HFFc6 (cell line): ENCODE measurements at places on chromosomes 2 and 18. TPM values are rescaled to one million over a fixed set of nuclear protein-coding genes. Genes with fewer than 3 reads are reported as not detected.

Gene THSD7B
- 0.34 TPM in 1 of 2 replicates, not detected in the other for total RNA-seq

Gene RTP5
- total RNA-seq: not detected in 3 replicates

Gene CAVIN2
- 2.7 to 15.2 TPM (median 3.6 TPM) in 3 replicates for total RNA-seq

- no peak for DNase-seq
Observed at GRCh38 chr2:136362676-136363390, 244.9 kb upstream of the CXCR4 start.

DNA sequence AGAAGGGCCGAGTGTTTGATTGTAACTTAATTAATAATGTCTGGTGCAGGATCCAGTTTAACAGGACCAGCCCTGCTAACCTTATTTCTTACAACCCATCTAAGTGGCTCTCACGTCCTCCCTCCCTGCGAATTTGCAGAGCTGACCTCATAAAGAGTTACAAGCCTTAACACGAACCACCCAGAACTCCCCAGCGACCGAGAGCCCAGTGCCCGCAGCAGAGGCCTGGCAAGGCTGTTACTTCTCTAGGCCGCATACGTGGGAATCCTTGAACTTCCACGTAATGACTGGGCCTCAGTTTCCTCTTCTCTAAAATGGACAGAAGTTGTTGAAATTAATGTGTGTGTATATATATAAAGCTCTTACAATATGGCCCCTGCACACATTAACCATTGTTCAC lies 55.5 kb downstream of the PXDN start:
- no peak for DNase-seq

DNA sequence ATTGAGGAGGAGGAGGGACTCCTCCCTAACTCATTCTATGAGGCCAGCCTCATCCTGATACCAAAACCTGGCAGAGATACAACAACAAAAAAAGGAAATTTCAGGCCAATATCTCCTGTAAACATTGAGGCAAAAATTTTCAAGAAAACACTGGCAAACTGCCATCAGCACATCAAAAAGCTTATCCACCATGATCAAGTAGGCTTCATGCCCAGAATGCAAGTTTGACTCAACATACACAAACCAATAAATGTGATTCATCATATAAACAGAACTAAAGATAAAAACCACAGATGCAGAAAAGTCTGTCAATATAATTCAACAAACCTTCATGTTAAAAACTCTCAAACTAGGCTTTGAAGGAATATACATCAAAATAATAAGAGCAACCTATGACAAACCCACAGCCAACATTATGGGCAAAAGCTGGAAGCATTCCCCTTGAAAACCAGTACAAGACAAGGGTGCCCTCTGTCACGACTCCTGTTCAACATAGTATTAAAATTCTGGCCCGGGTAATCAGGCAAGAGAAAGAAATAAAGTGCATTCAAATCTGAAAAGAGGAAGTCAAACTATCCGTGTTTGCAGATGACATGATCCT lies 1014.3 kb downstream of the CBLN2 start:
- DNase-seq: no peak

Gene STPG4
- 0.21 to 0.40 TPM in 2 of 3 replicates, not detected in the other for total RNA-seq

DNA sequence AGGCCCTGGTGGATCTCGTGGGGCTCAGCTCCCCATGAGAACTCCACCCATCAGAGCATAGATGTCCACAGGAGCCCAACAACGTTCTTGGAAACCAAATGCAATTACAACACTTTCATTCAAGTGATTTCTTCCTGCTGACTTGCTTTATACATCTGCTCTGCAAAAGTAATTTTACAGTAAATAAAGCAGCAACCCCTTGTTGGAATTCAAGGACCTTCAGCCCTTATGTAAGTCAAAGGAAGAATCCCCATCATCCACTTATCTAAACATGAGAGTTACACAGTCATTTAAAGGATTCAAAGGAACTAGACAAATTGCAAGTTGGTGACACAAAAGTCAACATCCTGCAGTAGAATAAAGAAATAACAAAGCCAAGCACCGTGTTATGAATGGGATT lies 17.1 kb upstream of the ANTXR1 start:
- no peak for DNase-seq

Gene IL18R1
- not detected in 3 replicates for total RNA-seq

- DNase-seq: no peak
Observed at GRCh38 chr18:25590456-25590855, 238.5 kb upstream of the ZNF521 start.

Gene C2orf74
- 18.9 to 23.0 TPM (median 22.3 TPM) in 3 replicates for total RNA-seq

DNA sequence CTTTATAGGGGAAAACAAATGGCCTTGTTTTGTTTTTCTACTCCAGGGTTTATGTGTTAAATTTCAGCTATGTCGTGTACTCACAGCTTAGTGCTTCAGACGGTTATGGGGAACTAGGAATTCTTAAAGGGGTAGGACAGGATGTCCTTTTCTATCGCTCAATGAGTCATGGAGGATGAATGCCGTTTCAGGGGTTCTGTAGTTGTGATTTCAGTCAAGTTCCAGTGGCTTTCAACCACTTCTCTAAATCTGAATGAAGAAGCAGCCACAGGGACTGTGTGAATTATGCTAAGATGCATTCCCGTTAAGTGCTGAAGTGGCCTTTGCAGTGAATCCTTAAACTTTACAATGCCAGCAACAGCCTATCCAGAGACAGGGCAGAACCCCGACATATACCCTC lies 1231.7 kb upstream of the ZEB2 start:
- DNase-seq: peak; percentile 48

Gene LDAH
- total RNA-seq: 13.6 to 23.2 TPM (median 14.6 TPM) in 3 replicates

Gene MOGAT1
- total RNA-seq: not detected in 2 replicates

DNA sequence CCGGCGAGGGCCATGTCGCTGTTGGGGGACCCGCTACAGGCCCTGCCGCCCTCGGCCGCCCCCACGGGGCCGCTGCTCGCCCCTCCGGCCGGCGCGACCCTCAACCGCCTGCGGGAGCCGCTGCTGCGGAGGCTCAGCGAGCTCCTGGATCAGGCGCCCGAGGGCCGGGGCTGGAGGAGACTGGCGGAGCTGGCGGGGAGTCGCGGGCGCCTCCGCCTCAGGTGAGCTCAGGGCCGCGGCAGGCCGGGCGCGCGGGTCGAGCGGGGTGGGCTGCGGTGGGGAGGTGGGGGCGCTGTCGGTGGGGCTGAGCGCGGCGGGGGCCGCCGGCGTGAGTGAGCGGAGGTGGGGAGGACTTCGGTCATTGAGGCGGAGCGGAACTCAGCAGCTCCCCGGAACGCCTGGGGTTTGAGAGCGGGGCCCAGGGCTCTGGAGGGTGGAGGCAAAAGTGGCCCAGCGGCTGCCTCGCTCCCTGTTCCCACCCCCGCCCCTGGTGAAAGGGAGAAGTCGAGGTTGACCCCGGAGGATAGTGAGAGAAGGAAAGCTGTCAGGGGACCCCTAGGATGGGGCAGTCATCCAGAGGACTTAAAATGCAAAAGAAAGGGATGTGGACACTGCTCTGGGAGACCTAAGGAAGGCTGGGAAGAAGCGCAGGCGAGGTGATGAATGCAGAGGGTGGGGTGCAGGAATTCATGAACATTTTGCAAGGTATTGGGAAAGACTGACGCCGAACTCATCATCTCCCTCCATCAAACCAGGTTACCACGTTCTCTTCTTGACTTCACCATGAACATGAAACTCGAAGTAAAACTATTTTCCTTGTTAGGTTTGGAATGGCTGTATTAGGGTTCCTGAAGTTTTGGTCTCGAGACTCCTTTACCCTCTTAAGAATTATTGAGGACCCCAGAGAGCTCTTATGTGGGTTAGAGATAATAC lies 633 bp downstream of the MALT1 start:
- no peak for DNase-seq

Gene NAT8
- total RNA-seq: not detected in 3 replicates

DNA sequence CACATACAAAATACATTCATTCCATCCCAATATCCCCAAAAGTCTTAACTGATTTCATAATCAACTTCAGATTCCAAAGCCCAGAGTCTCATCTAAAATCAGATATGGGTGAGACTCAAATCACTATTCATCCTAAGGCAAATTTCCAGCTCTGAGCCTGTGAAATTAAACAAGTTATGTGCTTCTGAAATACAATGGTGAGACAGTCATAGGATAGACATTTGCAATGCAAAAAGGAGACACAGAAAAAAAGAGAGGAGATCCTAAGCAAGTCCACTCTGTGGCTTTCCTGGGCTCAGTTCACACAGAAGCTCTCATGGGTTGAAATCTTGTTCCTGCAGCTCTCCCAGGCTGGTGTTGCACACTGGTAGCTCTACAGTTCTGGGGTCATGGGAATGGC lies 18.3 kb downstream of the ZNF892 start:
- DNase-seq: peak; percentile 3

Gene FKBP7
- total RNA-seq: 42.8 to 48.9 TPM (median 47.1 TPM) in 3 replicates

DNA sequence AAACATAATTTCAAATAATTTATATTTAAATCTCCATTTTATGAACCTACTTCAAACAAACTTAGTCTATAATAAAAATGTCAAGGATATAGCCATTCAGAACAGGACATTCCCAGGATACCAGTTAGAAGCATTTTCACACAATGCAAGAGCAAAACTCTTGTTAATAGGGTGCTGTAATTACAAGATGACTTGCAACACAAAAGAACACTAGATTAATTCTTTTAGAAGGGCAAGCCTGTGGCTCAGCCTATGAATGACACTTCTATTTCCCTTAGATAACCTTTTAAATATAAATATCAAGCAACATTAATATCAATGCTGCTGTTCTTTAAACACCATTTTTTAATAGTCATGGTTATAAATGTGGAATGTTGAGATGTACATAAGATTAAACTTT lies 157.9 kb upstream of the SCN7A start:
- DNase-seq: no peak

DNA sequence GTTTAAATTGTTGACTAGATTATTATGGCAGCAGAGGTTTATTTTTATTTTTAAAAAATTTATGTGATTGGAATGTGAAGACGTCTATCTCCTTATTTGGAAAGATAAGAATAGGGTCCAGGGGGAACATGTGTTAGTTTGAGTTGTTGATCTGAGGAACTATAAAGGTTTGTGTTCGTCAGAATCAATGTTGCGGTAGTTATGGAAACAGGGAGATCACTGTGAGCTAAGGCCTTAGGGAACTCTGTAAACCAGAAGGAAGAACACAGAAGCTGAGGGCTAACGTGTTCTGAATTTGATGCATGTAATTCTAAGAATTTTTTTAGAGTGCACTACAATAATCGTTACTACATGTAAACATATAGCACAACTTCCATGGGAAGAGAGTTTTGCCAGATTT lies 168.5 kb upstream of the ZSWIM2 start:
- DNase-seq: no peak

DNA sequence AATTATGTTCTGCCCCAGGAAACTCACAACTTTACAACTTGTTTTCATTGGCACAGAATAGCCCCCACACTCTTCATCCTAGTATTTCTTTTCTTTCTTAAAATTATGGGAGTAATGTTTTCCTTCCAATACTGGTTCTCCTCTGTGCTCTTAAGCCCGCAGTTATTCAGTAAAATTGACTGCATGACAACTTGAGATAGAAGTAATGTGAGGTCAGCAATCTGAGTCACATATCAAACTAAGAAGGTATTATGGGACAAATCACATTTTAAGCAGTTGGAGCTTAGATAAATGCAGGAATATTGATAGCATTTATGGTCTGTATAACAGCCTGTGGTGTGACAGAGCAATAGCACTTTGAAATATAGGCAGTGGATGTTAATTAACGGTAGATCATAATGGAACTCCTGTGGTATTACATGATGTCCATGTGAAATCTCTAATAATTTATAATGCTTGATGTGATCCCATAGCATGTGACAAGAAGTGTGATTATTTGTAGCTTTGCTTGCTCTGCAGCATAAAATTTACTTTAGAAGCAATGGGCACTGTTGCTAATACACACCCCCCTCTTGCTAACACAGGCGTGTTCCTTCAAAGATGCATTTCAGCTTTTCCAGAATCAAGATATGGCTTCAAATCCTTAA lies 351.4 kb upstream of the CDH20 start:
- no peak for DNase-seq

- DNase-seq: no peak
Observed at GRCh38 chr2:182072861-182073260, 87.2 kb downstream of the PPP1R1C start.

Gene CXCR4
- not detected in 3 replicates for total RNA-seq

- no peak for DNase-seq
Observed at GRCh38 chr2:85199698-85200097, 66.5 kb downstream of the TCF7L1 start.

DNA sequence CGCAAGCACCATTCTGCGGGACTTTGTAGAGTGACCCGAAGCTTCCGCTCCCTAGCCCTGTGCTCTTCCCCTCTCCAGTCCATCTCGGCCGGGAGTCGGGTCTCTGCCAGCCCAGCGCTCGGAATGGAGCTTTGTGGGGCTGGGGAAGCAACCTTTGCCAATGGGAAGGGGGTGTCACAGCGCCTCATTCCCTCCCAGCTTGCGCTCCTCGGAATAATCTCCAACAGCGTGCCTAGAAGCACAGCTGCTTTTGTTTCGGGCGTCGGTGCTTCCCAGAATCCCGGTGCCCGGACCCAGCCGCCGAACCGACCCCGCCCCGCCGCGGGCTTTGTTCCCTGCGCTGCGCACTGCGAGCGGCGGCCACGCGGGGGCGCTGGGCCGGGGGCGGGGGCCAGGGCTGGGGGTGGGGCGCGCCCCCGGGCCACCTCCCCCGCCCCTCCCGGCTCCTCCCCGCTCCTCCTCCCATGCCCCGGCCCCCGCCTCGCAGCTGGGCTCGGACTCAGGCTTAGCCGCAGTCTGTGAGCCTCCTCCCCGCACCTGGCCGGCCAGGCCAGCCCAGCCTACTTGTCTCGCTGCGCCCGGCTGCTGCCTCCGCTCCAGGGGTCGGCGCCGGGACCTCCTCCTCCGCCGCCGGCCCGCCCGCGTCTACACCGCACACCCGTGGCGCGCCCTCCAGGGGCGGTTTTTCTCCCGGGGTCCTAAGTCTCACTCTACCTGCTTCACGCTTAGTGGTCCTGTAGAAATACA lies 77.7 kb upstream of the SMAD2 start:
- DNase-seq: no peak

Gene CAPN13
- not detected in 2 replicates for total RNA-seq

DNA sequence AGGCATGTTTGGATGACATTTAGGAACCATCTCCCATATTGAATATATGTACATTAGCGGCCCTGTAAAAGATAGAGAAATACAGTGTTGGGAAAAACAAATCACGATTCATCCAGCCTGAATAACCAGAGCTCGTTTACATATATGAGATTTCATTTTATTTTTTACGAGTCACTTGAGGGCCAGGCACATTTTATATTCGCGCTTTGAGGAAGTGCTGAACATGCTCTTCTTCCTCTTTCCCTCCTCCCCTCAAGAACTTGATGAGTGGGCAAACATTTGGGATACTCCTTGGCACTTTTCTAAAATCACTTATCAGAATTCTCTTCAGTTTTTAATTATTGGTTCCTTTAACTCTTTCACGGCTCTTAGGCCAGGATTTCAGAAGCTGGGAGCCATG lies 268.0 kb upstream of the TANK start:
- no peak for DNase-seq

DNA sequence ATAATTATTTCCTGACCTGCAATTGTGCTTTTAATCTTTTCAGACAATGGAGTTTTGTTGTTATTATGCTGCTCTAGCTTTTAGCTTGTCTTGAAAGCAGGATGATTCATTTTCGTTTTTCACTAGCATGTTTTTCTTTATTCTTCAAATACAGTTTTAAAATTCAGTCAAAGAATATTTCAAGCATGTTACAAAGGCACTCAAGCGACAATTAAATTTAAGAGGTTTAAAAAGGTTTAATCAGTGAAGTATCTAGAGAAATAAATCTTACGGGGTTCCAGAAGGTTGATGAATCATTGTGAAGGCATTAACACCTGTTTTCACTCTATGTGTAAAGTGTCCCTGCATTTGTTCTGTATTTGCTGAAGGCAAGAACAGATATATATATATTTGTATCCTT lies 390.7 kb upstream of the TMEFF2 start:
- no peak for DNase-seq

Gene CPLX4
- total RNA-seq: not detected in 3 replicates
